ENCODE measurements at places on chromosomes 7 and 10.
A peak's percentile ranks its signal among the peaks of the same experiment; 100 is the strongest.

GRCh38 chr10:99172128-99172738 is 63.4 kb downstream of the HPSE2 start:
- DNase-seq: peak; percentile 25

DNA sequence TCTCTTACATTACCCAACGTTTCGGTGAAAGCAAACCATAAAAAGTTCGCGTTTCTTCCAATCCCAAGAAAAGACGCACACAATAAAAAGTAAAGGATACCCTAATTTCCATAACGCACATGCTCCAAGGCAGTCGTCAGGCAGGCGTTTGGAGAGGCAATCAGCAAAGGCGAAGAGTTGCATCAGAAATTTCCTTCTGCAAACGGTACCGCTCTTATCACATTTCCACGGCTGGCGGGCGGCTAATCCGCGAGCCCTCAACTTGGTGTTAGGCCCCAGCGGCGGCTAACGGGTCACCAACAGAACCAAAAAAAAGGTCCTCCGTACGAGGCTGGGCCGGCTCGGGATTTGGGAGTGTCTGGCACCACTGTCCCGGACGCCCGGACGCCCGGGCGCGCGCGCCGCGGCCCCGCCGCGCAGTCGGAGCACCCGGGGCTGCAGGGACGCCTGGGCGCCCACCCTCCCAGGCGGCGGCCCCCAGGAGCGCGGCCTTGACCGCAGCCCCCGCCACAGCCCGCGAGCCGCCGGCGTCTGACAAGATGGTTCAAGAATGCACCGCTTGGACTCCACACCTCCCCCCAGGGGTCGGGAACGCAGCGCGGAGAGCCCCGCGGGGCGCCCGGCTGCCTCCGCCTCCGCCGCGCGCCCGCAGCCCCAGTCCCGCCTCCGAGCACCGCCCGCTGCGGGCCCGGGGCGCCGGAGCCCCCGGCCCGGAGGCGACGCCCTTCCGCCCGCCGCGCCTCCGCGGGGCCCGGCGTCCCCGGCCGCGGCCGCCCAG is 9.8 kb upstream of the GRB10 start:
- DNase-seq: peak; percentile 75

GRCh38 chr10:132667342-132668047 is 118.5 kb downstream of the NKX6-2 start:
- peak; percentile 77 for DNase-seq

- no peak for DNase-seq
These were observed 66.9 kb downstream of the PTPRE start for GRCh38 chr10:127973791-127974311.

- DNase-seq: no peak
These were observed 207.2 kb downstream of the SKAP2 start for GRCh38 chr7:26657206-26657641.

DNA sequence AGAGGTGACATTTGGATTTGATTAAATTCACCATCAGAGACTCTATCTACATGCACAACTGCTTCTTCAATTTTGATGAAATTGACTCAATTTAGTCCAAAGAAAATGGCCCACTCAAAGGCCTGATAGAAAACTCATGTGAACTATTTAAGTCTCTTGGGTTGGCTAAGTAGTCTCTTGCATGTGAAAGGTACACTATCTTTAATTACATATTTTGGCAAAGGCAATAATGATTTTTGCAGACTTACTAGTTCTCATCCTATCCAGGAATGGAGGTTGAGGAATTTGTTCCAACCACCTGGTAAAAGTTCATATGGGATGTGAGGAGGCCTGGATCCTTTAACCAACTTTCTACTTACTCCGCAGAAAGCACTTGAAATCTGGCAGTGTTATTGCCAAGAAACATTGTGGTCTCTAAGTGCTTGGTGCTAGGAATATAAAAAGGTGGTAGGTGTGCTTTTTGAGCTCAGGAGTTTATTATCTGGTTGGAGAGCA is 618.6 kb upstream of the MKI67 start:
- no peak for DNase-seq

GRCh38 chr10:132601567-132601966 is 64.0 kb downstream of the INPP5A start:
- no peak for DNase-seq

DNA sequence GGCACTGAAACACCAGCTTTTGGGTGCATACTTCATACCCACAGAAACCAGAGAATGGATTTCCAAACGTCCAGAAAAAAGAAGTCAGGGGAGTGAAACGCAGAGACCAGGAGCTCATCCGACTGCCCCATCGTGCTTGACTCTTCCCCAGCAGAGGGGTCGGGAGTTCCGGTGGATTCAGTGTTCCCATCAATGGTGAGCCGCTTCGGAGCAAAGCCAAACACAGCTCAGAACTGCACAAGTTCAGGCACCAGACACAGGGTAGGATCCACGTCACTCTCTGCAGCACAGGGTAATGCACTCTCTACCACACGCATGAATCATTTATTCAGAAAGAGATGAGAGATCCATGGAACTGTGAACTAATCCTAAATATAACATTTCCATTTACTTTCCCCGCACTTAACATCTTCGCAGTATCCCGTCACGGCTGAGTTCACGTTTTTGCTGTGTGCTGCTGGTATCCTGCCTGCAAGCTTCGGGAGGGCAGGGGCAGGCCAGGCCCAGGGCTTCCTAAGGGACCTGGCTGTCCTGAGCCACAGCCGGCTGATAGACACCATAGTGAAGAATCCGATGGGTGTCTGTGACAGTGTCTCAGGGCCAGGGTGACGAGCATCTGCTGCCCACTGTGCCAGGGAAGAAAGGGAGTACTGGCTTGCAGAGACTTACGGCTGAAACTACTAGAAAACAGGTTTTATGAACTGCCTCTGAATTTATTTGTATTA is 545.3 kb downstream of the PTPRN2 start:
- no peak for DNase-seq

DNA sequence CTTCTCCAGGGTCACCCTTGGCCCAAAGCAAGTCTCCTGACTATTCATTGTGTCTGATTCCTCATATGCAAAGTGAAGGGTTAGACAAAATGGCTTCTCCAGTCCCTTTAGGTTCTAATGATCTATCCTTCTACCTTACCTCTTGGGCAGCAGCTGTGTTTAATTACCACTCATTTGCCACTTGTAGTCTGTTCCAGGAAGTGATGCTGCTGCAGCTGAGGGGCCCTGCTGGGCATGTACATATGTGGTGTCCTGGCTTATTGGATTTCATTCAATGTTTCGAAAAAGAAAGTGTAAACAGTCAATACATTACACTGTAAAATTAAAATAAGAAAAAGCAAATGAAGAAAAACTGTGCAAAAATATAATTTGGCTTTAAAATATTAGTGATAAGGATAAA is 36.6 kb downstream of the SCIN start:
- no peak for DNase-seq

GRCh38 chr10:104622598-104623209 is 18.4 kb upstream of the SORCS3 start:
- peak; percentile 12 for DNase-seq

GRCh38 chr7:140031364-140031763 is 31.4 kb downstream of the PARP12 start:
- DNase-seq: no peak

DNA sequence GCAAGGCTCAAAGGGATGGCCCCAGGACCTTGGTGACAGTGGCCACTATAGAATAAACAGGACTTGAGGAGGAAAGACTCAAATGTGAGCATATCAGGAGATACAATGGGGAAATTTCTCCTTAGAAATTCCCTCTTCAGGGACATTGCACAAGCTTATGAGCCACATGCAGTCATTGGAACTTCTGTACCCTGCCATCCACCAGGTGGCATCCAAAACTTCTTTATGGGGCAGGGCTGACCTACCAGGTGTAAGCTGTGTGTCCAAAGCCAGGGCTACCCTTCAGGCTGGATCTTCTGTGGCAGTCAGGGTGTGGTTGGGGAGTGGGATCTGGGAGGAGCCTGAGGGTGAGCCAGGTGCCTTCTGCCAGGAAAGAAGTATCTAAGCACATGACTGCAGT is 36.6 kb upstream of the LRRC18 start:
- DNase-seq: no peak

GRCh38 chr7:44396931-44397545 is 71.6 kb upstream of the CAMK2B start:
- peak; percentile 74 for DNase-seq

GRCh38 chr7:41817386-41817785 is 114.5 kb upstream of the INHBA start:
- peak; percentile 81 for DNase-seq

GRCh38 chr7:68425377-68425776 is 1172.9 kb upstream of the AUTS2 start:
- no peak for DNase-seq

- DNase-seq: no peak
These were observed 86.0 kb upstream of the FAM20C start for GRCh38 chr7:106356-106755.

GRCh38 chr10:11986593-11987216 is 55.9 kb downstream of the UPF2 start:
- peak; percentile 79 for DNase-seq

- peak; percentile 85 for DNase-seq
These were observed 35.4 kb downstream of the KLF6 start for GRCh38 chr10:3749600-3749999.

- DNase-seq: peak; percentile 86
These were observed 340.2 kb upstream of the CELF2 start for GRCh38 chr10:10677479-10677878.

- DNase-seq: no peak
These were observed 21.7 kb upstream of the PWWP2B start for GRCh38 chr10:132375116-132375794.

- no peak for DNase-seq
These were observed 195.0 kb downstream of the CALN1 start for GRCh38 chr7:72217151-72217550.

- DNase-seq: no peak
These were observed 2.7 kb downstream of the COG5 start for GRCh38 chr7:107560898-107561516.

DNA sequence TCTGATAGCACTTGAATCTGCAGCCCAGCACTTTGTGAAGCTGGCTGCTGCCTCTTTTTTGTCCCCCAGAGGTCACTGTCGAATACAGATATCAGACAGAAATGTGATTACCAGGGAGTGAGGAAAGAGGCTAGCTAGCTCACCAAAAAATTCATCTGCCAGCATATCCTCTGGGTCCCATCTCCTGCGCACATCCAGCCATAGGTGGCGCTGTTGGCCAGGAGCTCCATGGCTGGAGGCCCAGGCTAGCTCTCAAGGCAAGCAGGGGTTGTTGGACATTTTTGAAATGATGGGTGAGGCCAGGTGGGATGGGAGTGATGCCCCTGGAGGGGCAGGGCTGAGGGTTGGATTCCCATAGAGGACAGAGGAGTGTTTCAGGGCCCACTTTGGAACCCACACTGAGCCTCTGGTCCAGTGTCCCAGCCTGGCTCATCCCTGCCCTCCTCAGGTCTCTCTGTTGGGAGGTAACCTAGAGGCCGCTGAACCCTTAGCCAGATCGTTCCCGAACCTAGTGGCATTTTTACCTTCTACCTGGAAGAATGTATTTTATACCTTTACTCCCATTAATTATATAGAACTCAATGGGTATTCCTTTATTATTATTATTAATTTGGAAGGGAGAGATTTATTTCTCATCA is 14.8 kb downstream of the DPCD start:
- DNase-seq: peak; percentile 69

DNA sequence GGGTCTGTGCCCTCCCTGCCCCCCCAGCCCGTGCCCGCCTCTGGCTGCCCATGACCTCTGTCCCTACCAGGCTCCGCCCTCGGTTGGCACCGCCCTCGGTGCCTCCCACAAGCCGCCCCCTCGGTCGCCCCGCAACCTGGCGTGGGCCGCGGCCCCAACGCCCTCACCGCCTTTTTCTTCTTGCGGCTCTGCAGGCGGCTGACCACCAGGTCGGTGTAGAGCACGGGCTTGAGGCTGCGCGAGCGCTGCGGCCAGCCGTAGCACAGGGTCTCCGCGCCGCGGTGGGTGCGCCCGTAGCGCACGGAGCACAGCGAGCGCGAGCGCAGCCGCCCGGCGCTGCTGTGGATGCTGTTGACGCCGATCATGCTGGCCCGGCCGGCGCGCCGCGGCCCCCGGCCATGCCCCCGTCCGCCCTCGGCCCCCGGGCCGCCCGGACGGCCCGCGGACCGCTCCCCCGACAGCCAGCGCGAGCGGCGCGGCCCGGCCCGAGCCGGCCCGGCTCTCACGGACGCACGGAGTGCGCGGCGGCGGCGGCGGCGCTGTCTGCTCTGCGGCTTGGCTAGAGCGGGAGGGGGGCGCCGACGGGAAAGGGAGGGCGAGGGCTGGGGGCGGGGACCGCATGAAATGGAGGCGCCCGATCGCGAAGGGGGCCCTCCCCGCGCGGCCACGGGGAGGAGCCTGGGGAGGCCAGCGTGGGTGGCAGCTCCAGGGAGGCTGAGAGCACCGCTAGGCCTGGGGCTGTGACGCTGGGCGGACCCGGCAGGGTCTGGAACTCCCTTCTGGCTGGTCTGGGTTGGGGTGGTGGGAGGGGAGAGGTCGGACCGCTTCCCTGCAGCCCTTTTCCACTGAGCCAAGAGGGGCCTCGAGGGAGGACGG is 9.6 kb downstream of the PSD start:
- peak; percentile 45 for DNase-seq

GRCh38 chr7:12287901-12288300 is 76.8 kb downstream of the TMEM106B start:
- DNase-seq: no peak

GRCh38 chr7:87216701-87217508 is 2.6 kb downstream of the TMEM243 start:
- DNase-seq: no peak

- DNase-seq: no peak
These were observed 511.1 kb downstream of the GLRX3 start for GRCh38 chr10:130647341-130647740.

GRCh38 chr10:121998462-121998861 is 9.5 kb downstream of the TACC2 start:
- DNase-seq: no peak

DNA sequence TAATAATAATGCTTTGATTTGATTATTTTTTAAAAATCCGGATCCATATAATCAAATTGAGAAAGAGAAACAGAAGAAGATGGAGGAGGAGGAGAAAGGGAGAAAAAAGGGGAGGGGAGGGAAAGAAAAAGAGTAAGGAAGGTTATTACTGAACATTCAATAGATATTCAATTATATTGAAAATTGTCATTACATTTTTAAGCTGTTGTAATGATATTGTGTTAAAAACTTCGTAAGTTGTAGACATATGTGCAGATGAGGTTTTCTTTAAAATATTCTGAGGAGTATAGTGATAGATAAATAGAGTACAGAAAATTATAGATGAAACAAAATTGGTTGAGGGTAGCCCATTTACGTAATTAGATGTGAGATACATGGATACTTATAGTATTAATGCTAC is 933.0 kb upstream of the PHF14 start:
- DNase-seq: no peak

Measured in iris pigment epithelial cell (primary cell).